ENCODE measurements at places on chromosomes 7 and 10. TPM values are rescaled to one million over a fixed set of nuclear protein-coding genes. Genes with fewer than 3 reads are reported as not detected.

- no peak for DNase-seq
These were observed 205.4 kb downstream of the FANK1 start for GRCh38 chr10:126101736-126102135.

GRCh38 chr10:131475803-131476202 is 164.3 kb upstream of the TCERG1L start:
- no peak for DNase-seq

- DNase-seq, result peak; percentile 74
These were observed 121.0 kb downstream of the HIP1 start for GRCh38 chr7:75617634-75618234.

DNA sequence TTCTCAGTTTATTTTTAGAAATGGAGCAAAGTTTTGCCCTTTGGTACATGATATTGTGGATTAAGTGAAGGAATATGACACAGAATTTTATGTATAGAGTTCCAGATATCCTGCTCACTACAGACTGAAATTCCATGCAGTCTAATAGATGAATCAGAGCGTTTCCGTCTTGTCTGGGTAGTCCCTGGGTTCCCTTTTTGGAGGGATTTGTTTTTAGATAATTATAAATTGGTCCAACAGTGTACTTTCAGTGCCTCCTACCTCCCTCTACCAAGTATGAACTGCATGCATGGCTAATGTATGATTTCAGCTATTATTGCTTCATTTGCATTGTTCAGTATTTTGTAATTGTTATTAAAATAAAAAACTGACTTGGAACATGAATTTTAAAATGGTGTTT is 74.4 kb downstream of the SEPTIN7 start:
- DNase-seq, result no peak

DNA sequence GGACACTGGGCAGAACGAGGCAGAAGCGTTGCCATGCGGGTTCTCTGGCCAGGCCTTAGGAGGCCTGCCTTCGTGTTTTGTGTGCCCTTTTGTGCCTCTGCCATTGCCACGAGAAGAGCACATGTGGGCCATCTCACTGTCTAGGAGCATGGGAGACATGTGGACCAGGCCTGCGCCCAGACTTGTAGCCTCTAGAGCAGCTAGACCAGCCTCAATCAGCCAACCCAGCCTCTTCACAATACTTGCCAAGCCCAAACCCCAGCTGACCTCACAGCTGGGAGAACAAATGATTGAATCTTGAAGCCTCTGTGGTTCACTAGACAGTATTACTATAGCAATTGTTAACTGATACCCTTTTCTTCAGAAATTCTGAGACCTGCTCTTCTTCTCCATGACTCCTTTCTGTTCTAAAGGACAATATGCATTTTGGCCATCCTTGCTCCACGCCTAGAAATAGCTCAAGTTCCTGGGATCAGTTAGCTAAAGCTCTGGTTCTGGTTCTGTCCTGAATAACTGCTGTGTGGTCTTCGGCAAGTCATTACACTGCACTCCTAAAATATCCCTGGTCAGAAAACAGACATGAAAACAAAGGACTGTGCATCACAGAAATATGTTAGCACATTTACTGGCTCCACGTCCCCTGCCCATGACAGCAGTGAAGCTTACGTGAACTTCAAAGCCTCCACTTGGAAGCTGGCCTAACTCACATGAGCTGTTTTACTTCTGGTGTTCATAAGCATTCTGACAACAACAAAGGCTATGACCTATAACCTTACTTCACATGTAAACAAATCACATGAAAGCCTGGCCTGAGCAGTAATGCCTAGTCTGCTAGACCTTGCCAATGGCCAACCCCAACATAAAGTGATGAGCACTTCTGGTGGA is 72.3 kb upstream of the MKRN1 start:
- DNase-seq, result no peak

DNA sequence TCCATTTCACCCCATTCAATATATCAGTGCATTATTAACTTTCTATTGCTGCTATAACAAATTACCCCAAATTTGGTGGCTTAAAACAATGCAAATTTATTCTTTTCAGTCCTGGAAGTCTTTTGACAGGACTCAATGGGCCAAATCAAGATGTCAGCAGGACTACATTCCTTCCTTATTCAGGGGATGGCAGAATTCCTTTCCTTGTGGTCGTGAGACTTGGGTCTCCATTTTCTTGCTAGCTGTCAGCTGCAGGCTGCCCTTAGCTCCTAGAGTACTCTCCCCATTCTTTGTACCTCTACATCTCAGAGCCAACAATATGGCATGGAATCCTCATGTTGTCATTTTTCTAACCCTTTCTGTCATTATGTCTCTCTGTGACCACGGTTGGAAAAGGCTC is 310.6 kb downstream of the HDAC9 start:
- no peak for DNase-seq

GRCh38 chr10:73941300-73941699 is 30.4 kb downstream of the PLAU start:
- DNase-seq, result no peak

DNA sequence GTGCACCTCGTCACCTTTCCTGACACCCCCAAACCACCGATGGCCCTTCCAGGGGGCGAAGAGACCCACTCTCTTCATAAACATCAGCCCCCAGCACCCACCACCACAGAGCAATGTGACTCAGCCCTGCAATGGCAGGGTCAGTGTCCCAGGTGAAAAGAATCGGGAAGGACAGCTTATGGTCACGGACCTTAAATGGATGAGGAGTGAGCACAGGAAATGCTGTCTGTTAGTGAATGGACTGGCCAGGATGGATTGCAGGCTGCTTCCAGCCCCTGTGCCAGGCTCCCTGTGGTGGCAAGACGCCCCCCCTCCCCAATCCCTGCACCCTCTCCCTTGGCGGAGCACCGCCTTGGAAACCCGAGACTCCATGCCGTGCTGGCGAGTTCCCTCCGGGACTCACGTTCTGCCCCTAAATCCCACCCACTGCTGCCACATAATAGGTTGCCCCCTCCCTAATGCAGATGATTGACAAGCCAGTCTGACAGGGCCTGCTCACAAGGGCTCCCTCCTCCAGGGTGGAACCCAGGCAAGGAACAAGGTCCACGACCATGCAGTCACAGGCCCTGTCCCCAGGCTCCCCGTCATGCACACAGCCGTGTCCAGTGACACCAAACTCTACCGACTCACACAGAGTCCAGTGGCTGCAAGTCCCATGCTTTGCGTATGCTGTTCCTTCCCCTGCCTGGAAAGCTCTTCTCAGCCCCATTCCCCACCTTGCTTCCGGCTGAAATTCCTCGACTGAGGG is 7.3 kb downstream of the ASB13 start:
- DNase-seq, result no peak

DNA sequence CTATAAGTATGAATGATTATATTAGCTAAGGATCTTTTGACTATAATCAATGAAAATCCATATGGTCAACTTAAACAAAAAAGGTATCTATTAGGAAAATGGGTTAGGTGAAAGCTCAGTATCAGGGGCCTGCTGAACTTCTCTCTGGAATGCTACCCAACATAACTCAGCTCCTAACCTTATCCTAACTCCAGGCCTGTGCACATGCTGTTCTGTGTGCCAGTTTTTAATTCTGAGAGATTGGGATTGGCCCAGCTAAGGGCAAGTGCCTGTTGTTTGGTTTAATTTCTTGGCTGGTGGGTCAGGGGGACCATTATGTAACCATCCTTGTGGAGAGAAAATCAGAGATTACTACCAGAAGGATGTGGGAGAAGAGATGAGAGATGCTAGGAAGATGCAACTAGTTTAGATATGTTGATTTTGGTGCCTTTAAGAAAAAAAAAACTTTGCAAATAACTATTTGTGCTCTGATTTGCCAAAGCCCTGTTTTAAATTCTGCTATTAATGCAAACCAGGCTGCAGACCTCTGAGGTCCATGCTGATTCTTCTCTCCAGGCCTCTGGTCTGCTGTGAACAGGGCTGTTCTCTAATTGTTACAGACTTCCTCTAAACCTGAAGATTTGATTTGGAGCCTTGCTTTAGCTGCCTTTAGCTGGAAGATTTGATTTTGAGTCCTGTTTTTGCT is 23.9 kb upstream of the HDAC9 start:
- no peak for DNase-seq

The FEZF1 gene
- not detected for total RNA-seq

The ZNF503 gene
- 6.0 TPM for total RNA-seq

The GTF2IRD1 gene
- total RNA-seq, result 7.4 TPM

The SBDS gene
- total RNA-seq, result 62.0 TPM

Measured in right lobe of liver (tissue), 6 donors.